Endodermal cell (in vitro differentiated cells): ENCODE measurements at places on chromosomes 6 and 20. TPM values are rescaled to one million over a fixed set of nuclear protein-coding genes. Genes with fewer than 3 reads are reported as not detected.

- DNase-seq, result peak; percentile 88
Observed at GRCh38 chr20:1177680-1178079, 7.1 kb downstream of the TMEM74B start.

The TBXT gene
- total RNA-seq, result 0.77 to 2.3 TPM (median 2.3 TPM) in 3 replicates

The NKAIN2 gene
- 0.23 to 0.38 TPM (median 0.29 TPM) in 3 replicates for total RNA-seq

- DNase-seq, result no peak
Observed at GRCh38 chr20:53524589-53525312, 68.9 kb downstream of the ZNF217 start.

DNA sequence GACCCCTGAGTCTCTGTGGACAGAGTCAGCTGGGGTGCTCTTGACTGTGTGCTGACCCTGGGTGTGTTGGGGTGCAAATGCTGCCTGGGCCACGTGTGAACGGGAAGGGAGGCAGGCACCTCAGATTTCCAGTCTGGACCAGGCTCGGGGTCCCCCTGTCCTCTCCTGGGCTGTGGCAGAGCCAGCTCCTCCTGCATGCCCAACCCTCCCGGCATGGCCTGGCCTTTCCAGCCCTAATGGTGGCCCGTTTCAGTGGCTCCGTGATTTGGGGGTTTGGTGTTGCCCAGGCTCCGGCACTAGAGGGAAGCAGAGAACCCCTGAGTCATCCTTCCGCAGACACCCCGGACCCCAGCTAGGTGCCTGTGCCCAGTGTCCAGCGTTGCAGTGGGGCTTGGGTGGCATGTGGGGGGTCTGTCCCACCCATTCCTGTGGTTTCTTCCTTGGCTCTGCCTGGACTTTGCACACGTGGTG is 9.1 kb downstream of the RBM38 start:
- no peak for DNase-seq

- DNase-seq, result peak; percentile 43
Observed at GRCh38 chr6:13331516-13332348, 3.4 kb upstream of the TBC1D7 start.

The SAMD10 gene
- total RNA-seq, result 3.2 to 7.2 TPM (median 5.6 TPM) in 3 replicates

The RIPOR2 gene
- total RNA-seq, result 3.4 to 10.4 TPM (median 10.3 TPM) in 3 replicates

The CST2 gene
- total RNA-seq, result 1.2 TPM in 1 of 3 replicates, not detected in the others

GRCh38 chr6:142185641-142186040 is 38.6 kb downstream of the VTA1 start:
- DNase-seq, result no peak

The ABHD16A gene
- 38.3 to 42.3 TPM (median 39.2 TPM) in 3 replicates for total RNA-seq

- no peak for DNase-seq
Observed at GRCh38 chr6:65671922-65672321, 35.1 kb downstream of the EYS start.

The SEL1L2 gene
- not detected in 2 replicates for total RNA-seq

GRCh38 chr20:21622097-21622857 is 83.2 kb upstream of the PAX1 start:
- DNase-seq, result no peak

GRCh38 chr6:163872335-163872734 is 457.8 kb downstream of the QKI start:
- DNase-seq, result no peak

The DDAH2 gene
- 146 to 156 TPM (median 153 TPM) in 3 replicates for total RNA-seq

The TRIM31 gene
- total RNA-seq, result 0.31 TPM in 1 of 3 replicates, not detected in the others

GRCh38 chr6:163348789-163349680 is 65.5 kb upstream of the QKI start:
- no peak for DNase-seq

- DNase-seq, result no peak
Observed at GRCh38 chr6:147621263-147621662, 112.8 kb downstream of the SAMD5 start.

GRCh38 chr6:112841553-112842329 is 494.6 kb downstream of the RFPL4B start:
- DNase-seq, result no peak

The SAMD5 gene
- total RNA-seq, result 0.79 and 0.99 TPM in 2 replicates

DNA sequence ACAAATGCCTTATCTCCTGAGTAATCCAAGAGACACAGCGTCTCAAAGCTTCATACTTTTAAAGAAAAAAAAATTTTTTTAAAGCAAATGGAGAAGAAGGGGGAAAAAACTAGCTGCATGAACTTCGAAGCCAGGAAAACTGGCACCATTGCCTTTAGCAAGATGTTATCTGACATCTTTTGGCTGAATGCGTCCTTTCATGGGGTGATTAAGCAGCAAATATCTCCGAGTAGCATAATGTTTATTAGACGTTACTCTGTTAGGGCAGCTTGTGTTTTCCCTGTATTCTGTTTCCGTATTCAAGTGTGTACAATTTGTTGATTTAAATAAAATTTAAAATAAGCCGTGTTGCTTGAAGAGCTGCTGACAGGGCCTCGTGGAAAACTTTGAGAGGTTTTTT is 76.5 kb upstream of the TSHZ2 start:
- no peak for DNase-seq

The CST11 gene
- total RNA-seq, result not detected in 2 replicates

The ACTL10 gene
- total RNA-seq, result not detected in 3 replicates

The SRSF12 gene
- total RNA-seq, result 7.5 and 9.2 TPM in 2 replicates

DNA sequence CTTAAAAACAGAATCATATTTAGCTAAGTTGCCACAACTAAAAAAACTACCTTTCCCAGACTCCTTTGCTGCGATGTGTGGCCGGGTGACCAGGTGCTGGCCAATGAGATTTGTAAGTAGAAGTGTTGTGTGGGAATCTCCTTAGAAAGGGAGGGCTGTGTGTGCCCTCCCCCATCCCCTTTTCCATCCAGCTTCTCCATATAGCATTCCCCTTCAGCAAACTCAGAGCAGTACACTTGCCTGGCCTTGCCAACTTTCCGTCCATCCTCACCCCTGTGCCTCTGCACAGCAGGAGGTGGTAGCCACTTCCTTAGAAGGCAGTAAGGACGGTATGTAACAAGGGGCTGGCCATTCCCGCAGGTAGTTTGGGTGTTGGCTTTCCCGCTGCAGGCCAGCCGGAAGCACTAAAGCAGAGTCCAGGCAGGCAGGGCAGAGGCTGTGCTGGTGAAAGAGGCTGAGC is 22.3 kb upstream of the KCNK16 start:
- DNase-seq, result peak; percentile 75

The MUC21 gene
- not detected in 3 replicates for total RNA-seq

DNA sequence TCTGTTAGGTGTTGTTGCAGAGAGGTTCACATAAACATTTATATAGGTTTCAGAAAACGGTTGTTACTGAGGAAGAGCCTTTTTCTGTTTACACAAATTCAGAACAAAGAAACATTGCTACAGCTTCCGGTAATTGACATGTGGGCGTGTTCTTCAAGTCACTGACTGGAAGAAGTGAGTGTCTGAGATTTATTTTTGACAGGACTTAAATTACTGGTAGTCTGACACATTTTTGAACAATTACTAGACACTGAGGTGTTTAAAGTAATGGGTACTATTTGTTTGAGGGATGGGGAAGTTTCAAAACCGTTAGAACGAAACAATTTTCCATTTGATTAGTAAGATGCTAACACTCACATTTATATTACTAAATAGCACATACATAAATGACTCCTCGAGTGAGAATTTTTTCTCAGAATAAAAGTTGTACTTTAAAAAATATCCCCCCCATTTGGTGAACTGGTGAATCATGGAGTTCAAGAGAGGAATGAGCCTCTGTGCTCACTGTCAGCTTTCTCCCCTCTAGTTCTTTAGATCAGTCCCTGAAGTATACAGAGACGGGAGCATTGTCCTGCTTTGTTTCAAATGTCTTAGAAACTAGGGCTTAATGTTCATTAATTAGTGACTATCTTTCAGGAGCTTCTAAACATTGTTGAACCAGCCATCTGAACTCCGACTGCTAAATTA is 98.7 kb downstream of the TSHZ2 start:
- DNase-seq, result no peak

DNA sequence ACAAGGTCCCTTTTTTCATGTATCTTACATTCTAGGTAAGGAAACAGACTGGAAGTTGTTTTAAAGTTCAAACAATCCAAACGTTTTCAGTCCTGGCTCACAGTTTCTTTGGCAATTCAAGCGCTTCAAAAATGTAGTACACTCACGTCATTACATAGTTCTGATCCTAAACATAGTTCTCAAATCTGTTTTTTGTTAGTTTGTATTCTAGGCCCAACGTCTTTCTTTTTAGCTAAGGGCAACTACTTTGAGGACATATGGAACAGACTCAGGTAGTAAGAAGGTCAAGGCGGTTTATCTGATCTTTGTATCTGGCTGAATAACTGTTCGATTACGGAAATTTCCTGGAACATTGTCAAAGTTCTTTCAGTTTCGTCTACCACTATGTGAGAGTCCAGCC is 36.9 kb upstream of the PLCB4 start:
- no peak for DNase-seq

DNA sequence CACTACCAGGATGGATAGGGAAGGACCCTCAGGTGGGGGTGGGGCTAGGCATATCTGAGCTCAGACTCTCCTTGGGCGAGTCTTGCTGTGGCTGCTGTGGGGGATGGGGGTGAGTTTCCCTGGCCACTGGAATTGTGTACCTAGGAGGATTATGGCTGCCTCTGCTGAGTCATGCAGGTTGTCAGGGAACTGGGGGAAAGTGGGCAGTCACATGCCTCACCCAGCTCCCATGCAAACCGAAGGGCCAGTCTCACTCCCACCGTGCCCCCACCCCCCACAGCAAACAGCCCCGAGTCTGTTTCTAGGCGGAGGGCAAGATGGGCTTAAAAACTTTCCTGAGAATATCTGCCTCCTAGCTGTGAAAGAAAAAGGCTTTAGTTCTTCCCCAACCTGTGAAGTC is 210.3 kb upstream of the FERMT1 start:
- DNase-seq, result peak; percentile 68

GRCh38 chr6:81933608-81934051 is 181.1 kb upstream of the TENT5A start:
- no peak for DNase-seq

The GSTA4 gene
- total RNA-seq, result 21.6 and 22.0 TPM in 2 replicates

GRCh38 chr6:170007468-170008293 is 256.3 kb downstream of the ERMARD start:
- DNase-seq, result peak; percentile 60

The TNFRSF6B gene
- total RNA-seq, result not detected in 3 replicates

GRCh38 chr6:168123165-168123911 is 44.3 kb upstream of the FRMD1 start:
- DNase-seq, result peak; percentile 68

- no peak for DNase-seq
Observed at GRCh38 chr6:128667339-128667858, 147.0 kb upstream of the PTPRK start.

The CDH26 gene
- total RNA-seq, result 0.61 to 1.1 TPM (median 0.97 TPM) in 3 replicates

The ANKS1A gene
- 31.9 and 34.9 TPM in 2 replicates for total RNA-seq

The DACT2 gene
- total RNA-seq, result 16.6 to 57.5 TPM (median 16.6 TPM) in 3 replicates

DNA sequence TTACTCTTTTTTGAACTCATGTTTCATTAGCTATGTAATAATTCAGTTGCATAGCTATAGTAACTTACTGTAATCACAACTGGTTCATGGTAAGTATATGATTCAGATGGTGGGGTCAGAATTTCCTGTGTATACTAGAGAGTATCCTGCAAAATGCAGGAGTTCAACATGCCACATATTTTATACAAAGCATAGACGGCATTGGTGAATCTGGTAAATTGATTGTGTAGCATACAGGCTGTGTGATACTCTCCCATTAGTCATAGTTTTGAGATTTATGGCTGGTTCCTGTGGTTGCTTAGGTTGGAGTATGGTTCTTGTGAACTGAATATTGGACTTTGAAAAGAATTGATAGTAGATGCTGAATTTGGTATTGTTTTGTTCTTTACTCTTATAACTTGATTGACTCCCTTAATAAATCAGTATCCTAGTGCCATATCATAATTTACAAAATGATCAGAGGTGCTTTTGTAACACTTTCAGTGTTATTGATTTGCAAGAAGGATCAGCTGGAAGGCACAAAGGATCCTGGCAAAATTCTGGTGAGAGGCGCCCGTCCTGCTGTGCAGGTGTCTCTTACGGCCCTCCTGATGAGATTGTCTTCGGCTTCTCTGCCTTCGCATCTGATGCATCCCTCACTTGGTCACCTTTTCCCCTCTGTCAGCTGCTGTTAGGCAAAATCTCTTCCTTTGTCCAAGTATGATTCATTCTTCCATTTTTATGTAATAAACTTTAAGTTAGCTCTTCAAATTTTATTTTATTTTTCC is 22.6 kb downstream of the SNX9 start:
- DNase-seq, result no peak

- no peak for DNase-seq
Observed at GRCh38 chr6:18551228-18551627, 164.1 kb downstream of the RNF144B start.

DNA sequence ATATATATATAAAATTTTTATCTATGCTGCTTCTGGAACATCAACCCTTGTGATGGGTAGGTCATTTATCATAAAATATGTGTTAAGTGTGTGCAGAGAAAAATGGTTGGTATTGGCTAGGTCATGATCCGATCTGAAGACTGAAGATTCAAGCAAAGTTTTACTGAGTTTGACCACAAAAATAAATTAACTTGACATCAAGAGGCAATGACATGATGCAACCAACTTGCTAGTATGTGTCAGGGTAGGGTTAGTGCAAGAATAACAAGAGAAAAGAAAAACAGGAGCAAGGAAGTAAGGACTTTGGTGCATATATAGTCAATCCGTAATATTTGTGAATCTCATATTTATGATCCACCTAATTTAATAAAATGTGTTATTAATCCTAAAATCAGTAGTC is 1202.0 kb upstream of the ADGRB3 start:
- DNase-seq, result no peak

The RTEL1 gene
- total RNA-seq, result 20.0 to 39.6 TPM (median 33.9 TPM) in 3 replicates

GRCh38 chr6:150740453-150740852 is 125.0 kb upstream of the MTHFD1L start:
- DNase-seq, result no peak

The PTK6 gene
- total RNA-seq, result 0.21 to 0.38 TPM in 2 of 3 replicates, not detected in the other

GRCh38 chr20:47631078-47631477 is 129.4 kb downstream of the NCOA3 start:
- no peak for DNase-seq

GRCh38 chr6:89834884-89835792 is 5.5 kb downstream of the CASP8AP2 start:
- DNase-seq, result no peak

The IL20RA gene
- total RNA-seq, result 0.13 to 0.26 TPM in 2 of 3 replicates, not detected in the other

- DNase-seq, result peak; percentile 90
Observed at GRCh38 chr6:111642463-111643158, 36.9 kb upstream of the TRAF3IP2 start.

The KATNA1 gene
- 24.0 to 31.9 TPM (median 28.2 TPM) in 3 replicates for total RNA-seq

DNA sequence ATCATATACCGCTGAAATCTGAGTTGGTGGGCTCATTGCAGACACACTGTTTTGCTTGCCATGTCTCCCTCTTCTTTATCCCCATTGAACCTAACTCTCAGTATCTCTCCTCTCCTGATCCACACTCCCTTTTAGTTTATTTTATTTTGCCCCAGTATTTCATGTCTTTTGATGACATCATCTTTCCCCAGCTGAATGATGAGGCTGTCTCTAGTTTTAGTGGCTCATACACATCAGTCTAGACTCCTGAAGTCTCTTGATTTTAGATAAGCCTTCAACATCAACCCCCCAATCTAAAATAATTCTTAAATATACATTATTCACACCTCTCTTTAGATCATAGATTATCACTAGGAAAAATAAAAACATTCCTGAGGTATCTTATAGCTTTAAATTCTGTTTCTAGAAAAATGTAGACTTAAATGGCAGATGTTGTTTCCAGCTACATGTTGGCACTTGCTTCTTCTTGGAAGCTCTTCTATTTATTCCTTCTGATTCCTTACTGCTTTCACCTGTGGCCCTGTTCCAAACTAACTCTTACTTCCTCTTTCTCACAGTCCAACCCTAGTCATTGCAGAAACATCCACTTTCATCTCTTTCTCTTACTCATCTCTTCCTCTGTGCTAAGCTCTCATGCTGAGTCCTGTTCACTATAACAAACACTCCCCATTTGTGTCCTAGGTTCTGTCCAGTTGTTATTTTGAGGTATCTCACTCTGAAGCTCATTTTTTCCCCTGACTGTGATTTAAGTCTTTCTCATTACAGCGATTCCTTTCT is 191.9 kb upstream of the SLC35B3 start:
- no peak for DNase-seq

- peak; percentile 55 for DNase-seq
Observed at GRCh38 chr20:1415667-1416468, 23.0 kb upstream of the FKBP1A start.
